ENCODE measurements at places on chromosomes 5 and 9. TPM values are rescaled to one million over a fixed set of nuclear protein-coding genes. Genes with fewer than 3 reads are reported as not detected.

MYOZ3 gene
- total RNA-seq: 13.8 TPM

- no peak for DNase-seq
- no peaks in the 10 kb centered on the region for H3K27me3 ChIP-seq
- H3K4me3 ChIP-seq: no peak overlapping the region
- no peak overlapping the region for H3K27ac ChIP-seq
Measured at GRCh38 chr5:58074222-58074621, 385.7 kb downstream of the PLK2 start.

GRCh38 chr9:112377684-112378327, 2.1 kb upstream of the HSDL2 start:
- H3K4me1 ChIP-seq: peaks cover 10% of the 10 kb centered on the region
- no peaks in the 10 kb centered on the region for H3K27me3 ChIP-seq
- H3K36me3 ChIP-seq: no peaks in the 10 kb centered on the region
- DNase-seq: no peak

CDH10 gene
- total RNA-seq: not detected

DROSHA gene
- total RNA-seq: 82.3 TPM

Measured in GM23338 (cell line).